ENCODE measurements at places on chromosomes 7 and 10.

GRCh38 chr7:122944682-122945303, 50.7 kb downstream of the TAS2R16 start:
- no peak for DNase-seq

GRCh38 chr7:159006610-159007130, 138.0 kb downstream of the VIPR2 start:
- no peak for DNase-seq

GRCh38 chr10:54148508-54148907, 652.5 kb downstream of the PCDH15 start:
- DNase-seq, result no peak

- no peak for DNase-seq
Measured at GRCh38 chr7:130430115-130430514, 10.7 kb downstream of the CEP41 start.

DNA sequence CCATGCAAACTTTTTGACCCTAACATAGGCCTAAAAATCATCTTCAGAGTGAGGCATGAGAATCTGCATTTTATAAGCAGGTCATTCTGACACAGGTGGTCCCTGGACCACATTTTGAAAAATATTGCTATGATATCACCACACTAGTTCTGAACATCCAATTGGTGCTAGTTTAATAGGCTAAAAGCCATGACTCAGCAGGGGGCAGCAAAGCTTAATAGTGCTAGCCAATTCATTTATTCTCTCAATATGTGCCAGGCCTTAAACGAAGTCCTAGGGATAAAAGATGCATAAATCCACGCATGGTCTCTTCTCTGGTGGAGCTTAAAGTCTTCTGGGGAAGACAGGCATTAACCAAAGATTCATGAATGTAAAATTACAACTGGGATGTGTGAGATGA, 10.2 kb upstream of the SLC25A28 start:
- DNase-seq, result no peak

DNA sequence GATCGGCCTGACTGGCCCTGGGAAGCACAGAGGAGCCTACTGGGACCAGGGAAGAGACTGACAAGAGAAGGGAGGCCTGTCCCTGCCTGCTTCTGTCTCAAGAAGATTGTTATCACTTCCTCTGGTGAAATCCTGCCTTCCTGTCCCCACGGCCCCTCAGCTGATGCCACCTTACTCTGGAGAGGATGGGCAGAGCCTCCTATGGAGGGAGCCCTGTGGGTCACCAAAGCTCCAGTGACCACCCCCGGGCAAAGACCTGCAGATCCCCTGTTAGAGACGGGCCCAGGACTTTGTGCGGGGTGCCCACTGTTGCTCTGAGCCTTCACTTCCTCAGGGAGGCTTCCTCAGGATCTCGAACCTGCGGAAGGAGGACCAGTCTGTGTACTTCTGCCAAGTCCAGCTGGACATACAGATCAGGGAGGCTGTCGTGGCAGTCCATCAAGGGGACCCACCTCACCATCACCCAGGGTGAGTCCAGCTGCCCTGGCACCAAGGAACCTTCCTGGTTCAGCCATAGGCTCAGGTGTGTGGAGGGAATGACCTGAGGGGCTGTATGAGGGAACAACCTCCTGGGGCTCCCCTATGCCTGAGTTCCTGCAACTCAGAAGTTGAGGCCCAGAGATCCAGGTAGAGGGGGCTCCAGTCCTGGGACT, 1.4 kb upstream of the PILRB start:
- no peak for DNase-seq

DNA sequence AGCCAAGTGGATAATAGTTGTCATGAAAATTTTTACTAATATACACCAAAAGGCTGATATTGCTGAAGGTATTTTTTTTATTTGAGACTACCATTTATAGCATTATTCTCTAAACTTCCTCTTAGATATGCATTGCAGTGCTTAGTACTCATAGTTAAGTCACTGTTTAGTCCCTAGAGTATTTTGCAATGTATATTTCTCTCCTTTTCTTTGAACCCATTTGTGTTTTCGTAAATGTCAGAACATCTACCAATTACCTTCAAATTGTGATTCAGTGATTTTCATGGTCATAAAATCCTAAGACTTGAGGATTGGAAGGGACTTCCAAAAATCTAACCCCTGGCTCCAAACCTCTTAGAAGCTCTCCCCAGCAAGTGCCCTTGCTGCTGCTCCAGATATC, 21.5 kb upstream of the CYP26C1 start:
- no peak for DNase-seq

GRCh38 chr10:65675236-65675635, 1250.6 kb upstream of the LRRTM3 start:
- DNase-seq, result no peak

GRCh38 chr7:8436965-8437364, 3.6 kb downstream of the NXPH1 start:
- no peak for DNase-seq

DNA sequence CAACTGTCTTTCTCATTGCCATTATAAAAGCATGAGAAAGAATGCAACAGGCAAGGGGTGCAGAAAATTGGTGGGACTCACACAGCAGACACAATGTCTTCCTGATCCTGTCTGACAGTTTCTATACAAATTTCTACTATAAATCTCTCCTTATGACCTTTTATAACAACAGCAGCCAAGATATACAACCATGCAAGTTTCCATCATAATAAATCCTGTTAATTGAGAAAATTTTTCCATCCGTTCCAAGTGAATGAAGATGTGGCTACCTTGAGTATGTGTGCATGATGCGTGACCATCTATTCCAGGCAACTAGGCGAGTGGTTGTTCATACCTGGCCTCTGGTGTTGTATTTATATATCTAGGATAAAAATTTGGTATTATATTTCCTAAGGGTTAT, 216.7 kb downstream of the BBS9 start:
- DNase-seq, result no peak
